Aorta (tissue), 5 donors: ENCODE measurements at places on chromosomes 2 and 18.

DNA sequence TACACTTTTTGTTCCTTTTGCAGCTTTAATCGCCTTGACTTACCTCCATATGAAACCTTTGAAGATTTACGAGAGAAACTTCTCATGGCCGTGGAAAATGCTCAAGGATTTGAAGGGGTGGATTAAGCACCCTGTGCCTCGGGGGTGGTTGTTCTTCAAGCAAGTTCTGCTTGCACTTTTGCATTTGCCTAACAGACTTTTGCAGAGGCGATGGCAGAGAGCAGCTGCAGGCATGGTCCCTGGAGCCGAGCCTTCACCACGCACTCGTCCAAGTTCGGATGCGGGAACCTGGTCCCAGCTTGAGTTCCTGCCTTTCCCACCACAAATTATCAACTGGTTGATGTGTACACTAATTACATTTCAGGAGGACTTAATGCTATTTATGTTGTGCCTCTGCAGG lies 232.7 kb downstream of the ALPK2 start:
- H3K36me3 ChIP-seq: no peaks in the 10 kb centered on the region
- H3K27me3 ChIP-seq: no peaks in the 10 kb centered on the region
- H3K4me1 ChIP-seq: no peaks in the 10 kb centered on the region
- no peak overlapping the region for H3K27ac ChIP-seq

DNA sequence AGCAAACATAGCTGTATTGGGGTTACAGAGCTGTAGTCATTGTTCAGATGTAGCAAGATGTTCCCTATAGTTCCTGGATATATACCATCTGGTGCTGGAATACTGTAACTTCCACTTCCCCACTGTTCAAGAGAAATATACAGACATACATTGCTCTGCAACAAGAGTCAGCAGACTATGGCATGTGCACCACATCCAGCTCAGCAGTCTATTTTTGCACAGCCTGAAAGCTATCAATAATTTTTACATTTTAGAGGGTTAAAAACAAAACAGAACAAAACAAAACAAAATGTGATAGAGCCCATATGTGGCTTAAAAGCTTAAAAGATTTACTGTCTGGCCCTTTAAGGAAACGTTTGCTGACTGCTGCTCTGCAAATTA lies 31.8 kb upstream of the VIT start:
- no peak for DNase-seq
- H3K4me1 ChIP-seq: no peaks in the 10 kb centered on the region
- H3K36me3 ChIP-seq: no peaks in the 10 kb centered on the region
- no peak overlapping the region for H3K4me3 ChIP-seq
- H3K27ac ChIP-seq: no peak overlapping the region

DNA sequence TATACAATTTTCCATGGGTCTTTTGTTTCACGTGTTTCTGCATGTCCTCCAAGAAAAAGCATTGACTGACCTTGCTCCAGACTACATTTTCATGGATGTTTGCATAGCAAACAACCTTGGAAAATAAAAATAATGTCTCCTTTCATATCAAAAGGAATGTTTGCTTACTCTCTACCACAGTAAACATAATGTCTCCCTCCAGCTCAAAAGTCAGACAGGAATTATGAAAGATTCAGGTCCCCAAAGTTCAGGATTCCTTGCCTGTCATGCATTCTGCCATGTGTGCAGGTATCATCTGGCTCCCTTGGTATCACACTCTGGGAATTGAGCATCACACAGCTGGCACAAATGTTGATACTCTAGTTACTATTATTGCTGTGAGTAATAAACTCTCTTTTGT lies 103.1 kb upstream of the ZC3H15 start:
- H3K4me1 ChIP-seq: no peaks in the 10 kb centered on the region
- H3K27ac ChIP-seq: no peak overlapping the region
- no peaks in the 10 kb centered on the region for H3K36me3 ChIP-seq
- no peak overlapping the region for H3K4me3 ChIP-seq

DNA sequence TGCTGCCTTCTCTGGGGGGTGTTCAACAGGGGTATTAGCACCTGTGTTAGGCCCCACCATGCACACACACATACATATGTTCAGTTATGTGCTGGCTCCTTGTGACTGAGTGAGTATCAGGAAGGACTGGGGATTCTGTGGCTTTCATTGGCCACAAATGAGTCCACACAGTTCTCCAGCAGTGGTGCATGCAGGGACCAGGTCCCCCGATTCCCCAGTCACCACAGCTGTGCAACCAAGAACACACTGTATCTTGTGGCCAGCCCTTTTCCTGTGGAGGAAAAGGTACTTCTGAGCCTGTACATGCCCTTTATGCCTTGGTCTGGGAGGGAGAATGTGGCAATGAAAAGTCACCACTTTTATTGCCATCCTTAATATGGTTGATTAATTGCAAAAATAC lies 74.9 kb upstream of the KLF7 start:
- no peaks in the 10 kb centered on the region for H3K4me1 ChIP-seq
- no peak overlapping the region for H3K4me3 ChIP-seq
- no peaks in the 10 kb centered on the region for H3K27me3 ChIP-seq
- H3K27ac ChIP-seq: no peak overlapping the region
- DNase-seq: no peak

- no peak for DNase-seq
- no peaks in the 10 kb centered on the region for H3K4me1 ChIP-seq
- H3K27ac ChIP-seq: no peak overlapping the region
- H3K36me3 ChIP-seq: no peaks in the 10 kb centered on the region
Observed at GRCh38 chr2:179511105-179511789, 246.6 kb upstream of the SESTD1 start.
